ENCODE measurements at places on chromosomes 5 and 9.

- H3K4me1 ChIP-seq = peaks cover 6% of the 10 kb centered on the region
- peaks cover 3% of the 10 kb centered on the region for H3K36me3 ChIP-seq
- H3K27ac ChIP-seq = no peak overlapping the region
- H3K27me3 ChIP-seq = no peaks in the 10 kb centered on the region
Measured at GRCh38 chr9:106920701-106921283, 57.8 kb downstream of the ZNF462 start.

DNA sequence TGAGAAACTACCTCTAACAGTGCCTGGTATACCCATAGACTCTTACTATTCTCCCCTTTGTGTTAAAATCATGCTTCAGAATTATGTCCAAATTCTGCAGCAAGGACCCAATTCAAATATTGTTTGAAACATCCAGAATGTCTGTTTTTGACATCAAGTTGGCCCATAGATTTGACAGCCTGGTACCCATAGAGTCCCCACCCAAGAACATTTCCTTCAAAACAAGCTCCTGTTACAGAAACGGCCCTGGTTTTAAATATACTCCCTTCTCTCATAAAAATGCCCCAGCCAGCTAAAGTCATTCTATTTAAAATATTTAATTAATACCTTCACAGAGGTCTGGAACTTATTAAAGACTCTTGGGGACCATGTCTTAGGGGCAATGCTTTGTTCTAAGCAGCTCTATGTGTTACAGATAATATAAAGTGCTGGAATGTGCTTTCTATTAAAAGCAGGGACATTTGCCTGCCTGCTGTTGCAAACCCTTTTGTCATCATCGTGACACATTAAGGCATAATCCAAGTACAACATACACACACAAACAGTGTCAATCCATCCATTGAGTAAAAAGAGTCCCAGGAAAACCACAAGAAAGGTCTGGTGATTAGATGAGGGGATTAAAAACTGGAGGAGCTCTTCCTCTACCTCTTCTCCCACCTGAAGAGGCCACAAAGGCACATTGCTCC lies 321.7 kb downstream of the MLLT3 start:
- H3K4me3 ChIP-seq = no peak overlapping the region
- no peaks in the 10 kb centered on the region for H3K36me3 ChIP-seq
- H3K4me1 ChIP-seq = no peaks in the 10 kb centered on the region

- no peaks in the 10 kb centered on the region for H3K4me1 ChIP-seq
- H3K27ac ChIP-seq = no peak overlapping the region
- no peak overlapping the region for H3K4me3 ChIP-seq
- H3K36me3 ChIP-seq = no peaks in the 10 kb centered on the region
- DNase-seq = no peak
- no peaks in the 10 kb centered on the region for H3K27me3 ChIP-seq
Measured at GRCh38 chr5:65255294-65255693, 226.4 kb downstream of the ADAMTS6 start.

DNA sequence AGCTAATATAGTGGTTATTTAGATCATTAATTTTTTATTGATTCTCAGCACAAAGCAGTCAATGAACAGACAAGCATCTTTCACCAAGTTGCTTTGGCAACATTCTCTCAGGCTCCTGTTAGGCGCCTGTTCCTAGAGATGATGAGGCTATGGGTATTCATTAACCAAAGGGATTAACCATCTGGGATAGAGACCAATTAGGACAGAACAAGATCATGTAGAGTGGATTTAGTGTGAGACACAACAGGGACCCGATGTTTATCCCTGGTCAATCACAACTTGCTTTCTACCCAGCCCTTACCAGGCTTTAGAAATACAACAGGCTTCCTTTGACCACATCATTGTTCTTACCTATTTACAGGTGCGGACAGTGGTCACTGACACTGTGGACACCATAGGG lies 82.2 kb downstream of the PJA2 start:
- no peak for DNase-seq
- H3K4me1 ChIP-seq = peaks cover 1% of the 10 kb centered on the region
- peaks cover 2% of the 10 kb centered on the region for H3K36me3 ChIP-seq
- H3K27ac ChIP-seq = no peak overlapping the region
- no peak overlapping the region for H3K4me3 ChIP-seq

DNA sequence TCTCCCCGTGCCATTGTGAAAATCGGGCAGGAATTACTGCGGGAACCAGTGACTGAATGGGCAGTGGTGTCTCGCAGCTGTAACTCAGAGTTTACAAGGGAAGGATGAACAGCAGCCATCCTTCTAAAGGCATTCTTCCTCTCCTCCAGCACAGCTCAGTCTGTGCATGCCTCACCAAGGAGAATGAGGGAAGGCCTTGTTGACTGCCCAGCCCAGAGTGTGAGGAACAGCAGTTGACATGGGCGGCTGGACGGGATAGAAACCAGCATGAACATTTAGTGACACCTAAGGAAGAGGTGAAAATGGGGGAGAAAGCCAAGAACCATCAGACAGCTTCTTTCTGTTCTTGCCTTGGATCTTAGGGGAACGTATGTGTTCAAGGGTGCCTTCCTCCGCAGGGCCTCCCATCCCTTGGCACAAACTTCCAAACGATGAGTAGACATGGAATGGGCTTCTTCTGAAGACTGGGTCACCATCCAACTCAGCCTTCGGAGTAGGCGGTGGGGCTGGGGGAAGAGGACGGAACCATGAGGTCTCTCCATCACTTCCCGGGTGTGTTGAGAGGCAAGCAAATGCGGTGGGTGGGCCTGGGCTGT lies 887 bp upstream of the PDE8B start:
- no peaks in the 10 kb centered on the region for H3K27me3 ChIP-seq
- H3K36me3 ChIP-seq = no peaks in the 10 kb centered on the region
- no peak overlapping the region for H3K27ac ChIP-seq
- no peaks in the 10 kb centered on the region for H3K4me1 ChIP-seq
- H3K4me3 ChIP-seq = peak overlapping the region; percentile 95
- no peak for DNase-seq

DNA sequence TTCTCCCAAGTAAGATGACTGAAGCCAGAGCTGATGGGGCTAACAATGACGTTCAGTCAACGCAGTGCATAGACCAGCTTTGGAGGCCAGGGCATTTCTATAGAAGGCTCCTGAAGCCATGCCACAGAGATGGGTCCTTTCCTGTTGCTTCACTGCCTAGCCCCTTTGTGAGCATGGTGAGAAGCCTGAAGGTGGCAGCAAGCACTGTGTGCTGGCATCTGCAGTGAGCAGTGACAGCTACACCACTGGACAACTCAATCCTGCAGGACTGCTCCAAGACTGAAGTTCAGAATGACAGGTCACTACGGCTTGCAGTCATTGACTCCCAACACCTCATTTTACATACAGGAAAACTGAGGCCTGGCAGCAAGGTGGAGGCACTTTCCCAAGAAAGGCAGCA lies 229.0 kb downstream of the TSSK1B start:
- H3K27me3 ChIP-seq = no peaks in the 10 kb centered on the region
- H3K27ac ChIP-seq = no peak overlapping the region
- no peaks in the 10 kb centered on the region for H3K36me3 ChIP-seq

GRCh38 chr5:94618029-94618492 lies 343 bp downstream of the KIAA0825 start:
- no peaks in the 10 kb centered on the region for H3K27me3 ChIP-seq
- no peaks in the 10 kb centered on the region for H3K4me1 ChIP-seq
- H3K4me3 ChIP-seq = peak overlapping the region; percentile 37
- no peaks in the 10 kb centered on the region for H3K36me3 ChIP-seq
- peak; percentile 80 for DNase-seq
- no peak overlapping the region for H3K27ac ChIP-seq

GRCh38 chr5:93034621-93035590 lies 546.1 kb downstream of the NR2F1-AS1 start:
- no peak for DNase-seq
- H3K4me3 ChIP-seq = no peak overlapping the region
- H3K4me1 ChIP-seq = no peaks in the 10 kb centered on the region
- no peaks in the 10 kb centered on the region for H3K27me3 ChIP-seq

Measured in aorta (tissue), 5 donors.